ENCODE measurements at places on chromosomes 16 and 17.

GRCh38 chr17:32529604-32530003, 42.8 kb downstream of the CDK5R1 start:
- peak; percentile 85 for DNase-seq

DNA sequence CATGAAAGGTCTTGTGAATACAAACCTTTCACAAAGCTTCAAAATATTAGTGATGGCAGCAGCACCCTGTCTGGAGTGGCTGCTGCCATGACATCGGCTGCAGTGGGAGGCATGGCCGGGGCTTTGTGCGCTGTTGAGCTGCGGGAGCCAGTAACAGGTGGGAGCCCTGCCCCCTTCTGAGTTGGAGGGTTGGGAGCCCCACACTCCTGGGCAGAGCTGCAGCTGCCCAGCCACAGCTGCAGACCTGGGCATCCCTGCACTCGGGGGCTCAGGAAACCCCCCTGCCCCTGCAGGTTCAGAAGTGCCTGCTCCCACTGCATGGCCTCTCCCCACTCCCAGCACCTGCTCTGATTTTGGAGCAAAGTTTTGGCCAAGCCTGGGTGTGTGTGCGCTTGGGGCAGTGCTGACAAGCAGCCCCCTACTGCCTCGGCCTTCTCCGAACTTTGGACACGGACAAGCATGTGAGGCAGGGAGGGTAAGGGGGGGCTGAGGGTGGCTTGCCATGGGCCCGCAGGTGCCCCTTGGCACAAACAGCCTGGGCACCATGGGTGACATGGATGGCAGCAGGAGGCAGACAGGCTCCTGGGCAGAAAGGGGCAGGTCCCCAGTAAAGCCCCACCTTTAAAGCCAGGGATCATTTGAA, 42.7 kb downstream of the IST1 start:
- DNase-seq = no peak

DNA sequence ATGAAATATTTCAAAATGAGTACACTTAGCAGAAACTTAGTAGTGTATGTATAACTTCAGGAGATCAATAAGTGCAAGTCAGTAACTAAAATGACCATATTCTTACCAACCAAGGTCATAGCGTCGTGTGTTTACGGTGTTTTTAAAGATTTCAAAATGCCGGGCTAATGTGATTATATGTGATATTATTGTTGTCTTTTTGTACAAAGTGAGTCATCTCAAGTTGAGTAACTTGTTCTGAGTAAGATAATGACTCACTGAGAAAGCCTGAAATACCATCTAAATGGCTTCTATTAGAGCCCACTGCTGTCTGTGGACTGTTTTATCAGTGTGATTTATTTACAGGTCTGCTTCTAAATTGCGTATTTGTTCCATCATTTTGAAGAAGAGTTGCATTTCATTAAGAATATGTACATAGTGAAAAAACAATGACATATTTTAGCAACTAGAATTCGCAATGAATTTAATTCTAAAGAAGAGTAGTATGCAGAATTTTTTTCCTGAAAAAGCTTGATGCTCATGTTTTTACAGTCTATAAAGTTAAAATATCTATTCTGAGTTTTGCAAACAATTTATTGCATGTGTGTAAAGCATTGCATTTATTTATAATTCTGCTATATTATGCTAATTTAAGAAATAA, 12.7 kb downstream of the KRT12 start:
- no peak for DNase-seq

DNA sequence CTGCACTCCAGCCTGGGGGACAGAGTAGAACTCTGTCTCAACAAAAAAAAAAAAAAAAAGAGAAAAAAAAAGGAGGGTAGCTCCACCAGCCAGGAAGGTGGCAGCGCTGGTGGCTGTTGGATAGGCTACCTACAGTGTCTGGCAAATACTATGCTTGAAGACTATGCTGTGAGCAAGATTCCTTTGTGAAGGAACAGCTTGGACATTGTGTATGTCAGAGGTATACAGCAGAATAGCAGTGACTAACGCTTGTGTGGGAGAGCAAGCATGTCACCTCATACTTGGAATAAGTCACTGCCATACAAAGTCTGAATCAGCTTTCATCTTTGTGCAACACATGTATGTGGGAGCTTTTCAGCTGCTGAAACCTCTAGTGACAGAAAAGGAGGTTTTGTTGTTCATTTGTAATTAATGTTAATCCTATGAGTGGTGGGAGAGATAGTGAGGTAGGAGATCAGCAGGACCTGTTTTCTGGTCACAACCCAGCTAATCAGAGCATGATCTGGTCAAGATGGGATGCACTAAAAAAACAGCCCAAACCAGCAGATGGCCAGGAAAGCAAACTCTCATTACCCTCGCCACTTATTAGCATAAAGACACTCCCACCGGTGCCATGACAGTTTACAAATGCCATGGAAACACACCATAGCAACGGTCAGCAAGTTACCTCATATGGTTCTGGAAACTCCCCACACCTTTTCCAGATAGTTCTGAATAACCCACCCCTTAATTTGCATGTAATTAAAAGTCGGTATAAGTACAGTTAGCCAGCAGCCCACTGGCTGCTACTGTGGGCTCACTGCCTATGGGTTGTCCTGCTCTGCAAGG, 6.8 kb upstream of the ITGAD start:
- no peak for DNase-seq

GRCh38 chr17:76139801-76140660, 1.0 kb downstream of the FOXJ1 start:
- DNase-seq = no peak

- no peak for DNase-seq
These were observed 41.3 kb upstream of the MNT start for GRCh38 chr17:2442166-2442565.

- DNase-seq = no peak
These were observed 51.2 kb downstream of the SKAP1 start for GRCh38 chr17:48378708-48379392.

DNA sequence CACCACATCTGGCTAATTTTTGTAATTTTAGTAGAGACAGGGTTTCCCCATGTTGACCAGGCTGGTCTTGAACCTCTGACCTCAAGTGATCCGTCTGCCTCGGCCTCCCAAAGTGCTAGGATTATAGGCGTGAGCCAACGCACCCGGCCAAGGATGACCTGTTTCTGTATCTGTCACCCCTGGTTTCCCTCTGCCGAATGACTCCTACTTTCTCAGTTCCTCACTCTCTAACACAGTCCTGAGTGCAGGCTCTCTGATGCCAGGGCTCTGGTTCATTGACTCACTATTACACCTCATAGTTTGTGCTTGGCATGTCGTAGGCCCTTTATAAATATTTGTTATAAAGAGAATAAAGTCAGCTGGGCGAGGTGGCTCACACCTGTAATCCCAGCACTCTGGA, 10.7 kb upstream of the PRPF8 start:
- DNase-seq = no peak

DNA sequence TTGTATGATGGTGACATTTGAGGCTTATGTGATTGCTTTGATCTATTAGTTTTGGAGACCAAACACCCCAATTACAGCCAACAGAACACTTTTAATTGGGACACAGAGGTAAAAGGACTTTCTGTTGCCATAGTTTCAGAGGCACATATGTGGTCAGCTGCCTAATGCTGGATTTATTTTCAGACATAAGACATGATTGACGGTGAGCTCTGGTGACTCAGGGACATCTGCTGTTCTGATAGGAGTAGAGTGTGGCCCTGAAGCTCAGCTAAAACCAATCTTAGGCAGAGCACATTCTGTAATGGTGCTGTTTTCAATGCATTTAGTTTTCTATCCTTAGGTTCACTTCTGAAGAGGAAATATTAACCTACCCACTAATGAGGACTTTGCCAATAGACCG, 247.1 kb downstream of the UTP18 start:
- DNase-seq = peak; percentile 83

DNA sequence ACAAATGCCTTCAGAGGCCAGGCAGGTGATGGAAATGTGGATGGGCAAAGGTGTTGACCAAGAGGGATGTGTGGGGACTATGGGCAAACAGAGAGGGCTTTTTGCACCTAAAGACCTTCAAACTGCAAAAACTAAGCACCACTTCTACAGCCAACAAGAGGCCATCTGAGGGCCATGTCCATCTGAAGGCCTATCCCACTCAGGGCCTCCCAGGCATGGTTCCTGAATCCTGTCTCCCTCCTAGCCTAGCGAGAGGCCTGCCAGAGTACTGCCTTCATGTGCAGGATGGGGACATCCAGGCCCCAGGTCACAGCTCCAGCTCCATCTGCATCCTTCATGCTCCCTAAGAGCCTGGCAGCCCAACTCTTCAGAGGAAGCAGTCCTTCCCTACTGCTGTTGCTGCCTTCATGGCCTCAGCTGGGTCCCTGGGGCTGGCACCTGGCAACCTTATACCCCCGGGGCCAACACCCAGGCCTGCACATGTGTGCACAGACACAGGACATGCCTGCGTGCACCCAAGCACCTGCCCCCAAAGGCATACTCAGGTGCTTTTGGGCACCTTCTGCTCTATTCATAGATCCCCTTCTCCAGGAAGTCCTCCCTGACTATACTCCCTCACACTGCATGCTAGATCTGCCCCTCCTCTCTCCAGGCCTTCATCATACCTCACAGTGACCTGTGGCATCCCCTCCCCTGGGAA, 95.2 kb downstream of the C16orf78 start:
- no peak for DNase-seq

DNA sequence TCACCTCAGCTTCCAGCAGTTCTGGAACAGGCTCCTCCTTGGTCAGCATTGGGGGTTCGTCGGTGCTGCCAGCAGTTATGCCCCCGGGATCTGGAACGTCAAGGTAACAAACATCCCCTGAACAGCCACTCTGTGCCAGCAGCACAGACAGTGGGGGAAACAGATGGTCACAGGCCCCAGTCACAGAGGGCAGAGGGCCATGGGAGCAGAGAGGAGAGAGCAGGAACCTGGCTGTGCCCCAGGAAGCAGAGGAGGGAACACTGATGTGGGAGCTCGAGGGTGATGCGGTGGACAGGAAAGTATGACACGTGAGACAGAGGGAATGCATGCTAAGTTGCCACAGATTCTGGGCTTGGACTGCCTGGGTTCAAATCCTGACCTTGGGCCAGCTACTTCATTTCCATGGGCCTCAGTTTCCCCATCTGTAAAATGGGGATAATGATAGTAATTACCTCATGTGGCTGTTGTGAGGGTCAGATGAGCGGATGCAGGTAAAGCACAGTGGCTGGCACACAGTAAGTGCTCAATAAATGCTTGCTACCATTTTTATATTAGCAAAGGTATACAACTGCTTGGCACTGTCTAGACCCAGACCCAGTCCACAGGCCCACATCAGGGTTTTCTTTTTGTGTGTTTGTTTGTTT, 4.9 kb downstream of the BCL7C start:
- DNase-seq = no peak

DNA sequence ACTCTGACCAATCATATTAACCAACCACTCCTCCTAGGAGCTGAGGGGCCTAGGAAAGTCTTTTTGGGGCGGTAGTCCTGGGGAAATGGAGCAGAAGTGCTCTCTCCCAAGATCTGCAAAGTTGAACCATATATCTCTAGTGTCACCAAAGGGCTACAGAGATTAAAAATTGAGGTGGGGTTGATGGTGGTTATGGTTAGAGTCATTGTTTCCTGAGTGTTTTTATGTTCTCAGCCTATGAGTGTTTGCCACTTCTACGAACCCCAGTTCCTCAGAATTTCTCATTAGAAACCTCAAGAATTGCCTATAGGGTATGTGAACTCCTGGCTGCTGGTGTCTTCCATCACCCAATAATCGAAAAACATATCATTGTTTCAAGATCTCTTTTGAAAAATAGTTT, 217.8 kb downstream of the CDRT15L2 start:
- no peak for DNase-seq

- no peak for DNase-seq
These were observed 216.6 kb upstream of the CPHXL start for GRCh38 chr16:75942936-75943335.

- no peak for DNase-seq
These were observed 8.1 kb downstream of the ZCCHC14 start for GRCh38 chr16:87484487-87485331.

GRCh38 chr16:49280105-49280741, 1.4 kb downstream of the CBLN1 start:
- no peak for DNase-seq

GRCh38 chr17:4566785-4567184, 6.4 kb upstream of the GGT6 start:
- peak; percentile 63 for DNase-seq

DNA sequence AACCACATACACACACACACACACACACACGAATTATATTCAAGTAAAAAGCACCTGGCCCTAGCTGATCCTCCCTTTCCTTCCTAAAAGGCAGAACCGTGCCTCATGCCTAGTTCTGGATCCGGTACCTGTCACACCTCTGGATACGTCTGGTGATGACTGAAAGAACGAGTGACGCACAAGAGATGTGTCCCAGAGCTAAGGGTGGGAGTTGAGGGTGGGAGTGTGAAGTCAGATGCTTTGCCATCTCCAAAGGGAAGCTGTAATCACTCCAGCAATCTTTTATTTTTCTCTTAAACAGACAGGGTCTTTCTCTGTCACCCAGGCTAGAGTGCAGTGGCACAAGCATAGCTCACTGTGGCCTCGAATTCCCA, 26.5 kb upstream of the GSG1L start:
- DNase-seq = no peak

DNA sequence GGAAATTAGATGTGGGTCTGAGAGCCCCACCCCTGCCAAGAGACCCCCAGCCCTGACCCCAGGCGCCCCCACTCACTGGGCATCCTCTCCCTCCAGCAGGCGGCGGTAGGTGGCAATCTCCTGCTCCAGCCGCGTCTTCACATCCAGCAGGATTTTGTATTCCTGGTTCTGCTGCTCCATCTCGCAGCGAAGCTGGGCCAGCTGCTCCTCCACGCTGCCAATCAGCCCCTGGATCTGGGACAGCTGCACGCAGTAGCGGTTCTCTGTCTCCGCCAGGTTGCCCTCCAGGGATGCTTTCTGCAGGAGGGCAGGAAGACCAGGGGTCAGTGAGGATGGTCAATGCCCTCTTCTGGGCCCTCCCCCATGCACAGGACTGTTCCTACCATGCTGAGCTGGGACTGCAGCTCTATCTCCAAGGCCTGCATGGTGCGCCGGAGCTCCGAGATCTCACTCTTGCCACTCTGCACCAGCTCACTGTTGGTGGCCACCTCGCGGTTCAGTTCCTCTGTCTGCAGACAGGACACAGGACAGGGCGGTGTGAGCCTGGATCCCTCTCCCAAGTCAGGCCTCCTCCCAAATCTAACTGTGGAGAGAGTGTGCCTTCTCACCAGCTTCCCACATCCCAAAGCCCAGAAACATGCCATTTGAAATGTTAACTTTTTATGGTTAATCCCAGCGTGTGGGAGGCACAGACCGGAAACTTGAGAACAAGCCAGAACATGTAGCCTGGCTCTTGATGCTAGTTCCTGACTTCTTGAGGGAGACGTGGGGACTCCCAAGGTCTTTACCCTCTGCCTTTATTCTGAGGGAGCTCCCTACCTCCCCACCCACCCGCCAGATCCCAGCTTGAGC, 3.6 kb downstream of the KRT17 start:
- no peak for DNase-seq

GRCh38 chr16:62272035-62272434, 235.8 kb upstream of the CDH8 start:
- DNase-seq = no peak

- no peak for DNase-seq
These were observed 30.0 kb downstream of the USP10 start for GRCh38 chr16:84729716-84730320.

All from NCI-H2081 (cell line).